ENCODE measurements at places on chromosomes 1 and 21.

- no peak for DNase-seq
Observed at GRCh38 chr1:74468982-74469603, 43.3 kb downstream of the LRRC53 start.

GRCh38 chr1:10908266-10908665 is 104.2 kb upstream of the TARDBP start:
- no peak for DNase-seq

GRCh38 chr1:21553116-21553926 is 44.1 kb downstream of the ALPL start:
- no peak for DNase-seq

DNA sequence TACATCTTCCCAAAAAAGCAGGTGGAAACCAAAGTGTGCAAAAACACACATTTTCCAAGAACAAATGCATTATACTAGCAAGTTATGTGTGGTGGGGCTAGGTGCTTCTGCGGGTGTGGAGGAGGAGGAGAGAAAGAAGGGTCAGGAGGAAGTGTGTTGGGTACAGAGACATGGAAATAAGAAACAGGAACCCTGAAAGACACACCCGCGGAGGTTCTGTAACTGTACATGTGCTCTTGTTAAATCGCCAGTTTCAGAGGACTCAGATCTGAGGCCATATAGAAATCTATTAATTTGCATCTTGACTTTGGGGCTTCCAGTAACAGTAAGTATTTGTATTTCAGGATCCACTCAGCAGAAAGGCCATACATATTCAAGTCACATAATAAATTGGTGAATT is 30.9 kb downstream of the ERG start:
- DNase-seq: no peak

- no peak for DNase-seq
Observed at GRCh38 chr21:14403681-14404318, 20.9 kb upstream of the HSPA13 start.

- DNase-seq: no peak
Observed at GRCh38 chr1:183996396-183996795, 41.1 kb downstream of the COLGALT2 start.

DNA sequence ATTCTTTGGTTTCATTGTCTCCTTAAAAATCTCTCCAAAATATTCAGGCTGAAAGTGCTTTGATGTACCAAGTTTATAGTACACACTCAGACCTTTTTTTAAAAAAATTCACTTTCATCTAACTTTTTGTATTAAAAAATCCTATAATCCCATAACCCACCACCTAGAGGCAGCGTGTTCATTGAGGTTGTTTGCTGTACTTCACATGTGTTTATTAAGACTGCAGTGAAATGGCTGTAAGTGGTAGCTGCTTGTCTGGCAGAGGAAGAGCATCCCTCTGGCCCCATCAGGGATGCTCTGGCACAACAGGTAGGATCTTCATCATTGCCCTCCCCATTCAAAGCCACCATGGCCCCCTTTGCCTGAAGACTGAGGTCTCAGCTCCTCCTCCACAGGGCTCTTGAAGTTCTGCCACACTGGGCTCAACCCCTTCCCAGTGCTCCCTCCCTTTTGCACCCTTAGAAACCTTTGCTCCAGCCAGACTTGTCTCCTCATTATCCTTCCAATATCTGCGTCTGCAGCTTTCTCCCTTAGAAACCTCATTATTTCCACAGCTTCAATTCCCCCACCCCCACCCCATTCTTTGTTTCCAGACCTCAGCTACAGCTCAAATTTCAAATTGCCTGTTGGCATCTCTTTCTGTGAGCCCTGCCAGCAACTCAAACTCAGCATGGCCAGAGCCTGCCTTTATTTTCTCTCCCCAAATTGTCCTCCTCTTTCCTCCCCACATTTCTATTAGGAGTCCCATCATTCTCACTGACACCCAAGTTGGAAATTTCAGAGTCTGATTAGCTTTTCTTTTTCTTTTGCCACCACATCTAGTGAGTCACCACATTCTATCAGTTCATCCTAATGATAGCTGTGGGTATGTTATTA is 369.6 kb upstream of the USP24 start:
- no peak for DNase-seq

GRCh38 chr1:204130981-204131892 is 20.6 kb downstream of the ETNK2 start:
- no peak for DNase-seq

Data from stimulated activated naive CD8-positive, alpha-beta T cell treated with anti-CD3 and anti-CD28 coated beads, Interleukin-15, Interleukin-2, amounts not matched to agents 100 U/mL and 50 U/mL, for 24 hours (primary cell).